Hematopoietic multipotent progenitor cell treated with erythropoietin and hydrocortisone succinate and interleukin-3 and kit ligand, for 4 days (in vitro differentiated cells): ENCODE measurements at places on chromosomes 7 and 10.

DNA sequence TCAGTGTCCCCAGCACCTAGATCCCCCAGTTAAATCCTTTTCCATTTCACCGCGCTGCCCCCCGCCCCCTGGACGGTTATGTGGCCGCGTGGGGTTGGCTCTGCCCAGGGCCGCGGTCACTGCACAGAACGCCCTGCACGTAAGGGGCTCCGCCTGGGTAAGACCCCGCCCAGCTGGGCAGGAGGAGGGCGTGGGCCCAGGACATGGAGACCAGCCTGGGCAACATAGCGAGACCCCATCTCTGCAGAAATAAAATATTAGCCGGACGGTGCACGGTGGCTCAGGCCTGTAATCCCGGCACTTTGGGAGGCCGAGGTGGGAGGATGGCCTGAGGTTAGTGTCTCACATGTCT is 650 bp upstream of the ZFAND2A start:
- peak; percentile 68 for DNase-seq

GRCh38 chr10:75632805-75633462 is 201.5 kb downstream of the LRMDA start:
- no peak for DNase-seq

DNA sequence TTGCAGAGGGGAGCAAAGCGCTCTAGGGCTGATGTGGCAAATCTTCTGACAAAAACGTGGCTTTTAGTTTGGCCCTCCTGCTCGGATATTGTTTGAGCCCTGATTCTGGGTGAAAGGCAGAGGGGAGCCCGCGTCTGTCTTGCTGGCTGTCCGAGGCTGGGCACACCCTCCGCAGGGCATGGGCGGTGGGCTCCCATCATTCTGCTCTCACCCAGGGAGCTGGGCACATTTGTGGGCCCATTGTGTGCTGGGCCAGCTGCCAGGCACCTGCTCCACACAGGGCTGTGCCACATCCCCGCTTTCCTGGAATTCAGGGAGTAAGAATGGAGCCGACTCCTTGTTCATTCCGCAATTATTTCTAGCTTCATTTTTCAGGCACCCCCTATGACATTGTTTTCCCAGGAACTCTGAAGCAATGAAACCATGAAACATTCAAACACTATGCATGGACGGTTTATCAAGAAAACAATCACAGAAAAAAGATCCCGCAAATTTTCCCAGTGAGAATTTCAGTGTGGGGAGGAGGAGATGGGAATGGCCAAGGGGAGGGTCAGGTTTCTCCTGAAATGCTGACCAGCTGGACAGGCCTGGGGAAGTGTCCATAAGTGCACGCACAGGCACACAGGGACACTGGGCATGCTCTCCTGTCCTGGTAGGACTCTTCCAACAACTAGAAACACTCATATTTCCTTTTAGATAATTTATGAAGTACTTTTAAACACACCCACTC is 341.1 kb downstream of the CXCL12 start:
- DNase-seq = no peak

DNA sequence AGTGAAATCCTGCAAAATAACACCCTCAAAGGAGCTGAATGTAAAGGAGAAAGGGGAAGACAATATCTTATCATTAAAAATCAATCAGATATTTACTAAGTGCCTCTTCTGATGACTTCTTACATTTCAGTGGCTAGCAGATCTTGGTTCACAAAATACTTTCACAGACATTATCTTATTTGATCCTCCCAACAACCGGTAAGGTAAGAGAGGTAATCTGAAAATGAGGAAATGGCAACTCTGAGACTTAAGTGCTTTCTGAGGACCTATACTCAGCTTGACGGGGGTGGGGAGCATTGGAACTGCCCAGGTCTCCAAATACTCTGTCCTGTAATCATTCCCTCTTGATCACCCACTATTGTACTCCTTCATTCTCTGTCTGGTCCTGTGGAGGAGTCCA is 144.6 kb upstream of the MKLN1 start:
- peak; percentile 8 for DNase-seq

DNA sequence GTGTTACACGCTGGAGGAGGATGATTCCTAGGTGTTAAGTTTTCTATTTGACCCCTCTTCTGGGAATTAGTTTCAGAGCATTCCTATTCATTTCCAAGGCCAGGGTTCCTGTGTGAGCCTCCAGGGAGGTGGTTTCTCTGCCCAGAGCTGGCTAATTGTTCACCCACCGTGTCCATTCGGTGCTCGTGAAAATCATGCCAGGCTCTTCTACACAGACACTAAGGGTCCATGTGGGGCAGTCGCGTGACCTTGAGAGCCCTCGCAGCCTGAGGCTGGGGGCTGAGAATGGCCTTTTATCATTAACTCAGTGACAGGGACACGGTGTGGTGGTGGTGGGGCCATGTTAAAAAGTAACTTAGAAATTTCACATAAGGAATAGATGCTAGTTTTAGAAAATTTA is 83.7 kb downstream of the EMX2 start:
- no peak for DNase-seq

GRCh38 chr10:108808228-108808627 is 1115.1 kb downstream of the XPNPEP1 start:
- no peak for DNase-seq

DNA sequence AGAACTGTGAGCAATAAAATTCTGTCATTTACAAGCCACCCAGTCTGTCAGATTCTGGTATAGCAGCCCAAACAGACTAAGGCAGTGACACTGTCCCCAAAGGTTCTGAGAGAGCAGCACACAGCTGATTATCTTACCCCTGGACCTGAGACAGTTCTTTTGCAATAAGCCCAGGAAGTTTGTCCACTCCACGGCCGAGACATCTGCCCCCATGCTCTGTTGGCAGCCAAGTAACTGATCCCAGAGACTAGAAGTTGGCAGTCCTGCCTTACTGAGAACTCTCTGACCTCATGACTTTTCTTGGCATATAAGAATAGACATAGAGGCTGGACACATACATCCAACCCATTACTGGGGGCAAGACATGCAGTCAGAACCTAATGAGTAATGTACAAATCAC is 243.0 kb upstream of the GRB10 start:
- DNase-seq = no peak

GRCh38 chr10:34319197-34319846 is 495.8 kb downstream of the PARD3 start:
- DNase-seq = peak; percentile 7

DNA sequence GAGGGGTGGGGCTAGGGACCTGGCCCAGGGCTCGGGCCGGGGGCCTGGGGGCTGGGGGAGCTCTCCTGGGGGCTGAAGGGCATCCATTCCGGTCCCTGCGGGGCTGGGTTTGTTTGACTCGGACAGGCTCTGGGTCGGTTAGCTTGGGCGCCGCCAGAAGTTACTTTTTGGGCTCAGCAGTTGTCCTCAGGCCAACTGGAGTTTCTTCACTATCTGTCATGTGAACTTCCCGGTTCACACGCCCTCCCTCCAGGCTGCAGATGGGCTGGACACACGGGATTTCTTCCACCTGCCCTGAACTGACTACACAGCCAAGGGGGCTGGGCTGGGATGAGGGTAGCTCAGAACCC is 3.8 kb downstream of the SLC4A2 start:
- DNase-seq = no peak

GRCh38 chr7:7704867-7705266 is 13.5 kb downstream of the RPA3 start:
- DNase-seq = no peak

- DNase-seq = no peak
Observed at GRCh38 chr7:129779602-129780256, 168.2 kb downstream of the NRF1 start.

GRCh38 chr7:12945901-12946300 is 258.5 kb downstream of the ARL4A start:
- DNase-seq = no peak

GRCh38 chr10:104895541-104895940 is 254.5 kb downstream of the SORCS3 start:
- DNase-seq = no peak

DNA sequence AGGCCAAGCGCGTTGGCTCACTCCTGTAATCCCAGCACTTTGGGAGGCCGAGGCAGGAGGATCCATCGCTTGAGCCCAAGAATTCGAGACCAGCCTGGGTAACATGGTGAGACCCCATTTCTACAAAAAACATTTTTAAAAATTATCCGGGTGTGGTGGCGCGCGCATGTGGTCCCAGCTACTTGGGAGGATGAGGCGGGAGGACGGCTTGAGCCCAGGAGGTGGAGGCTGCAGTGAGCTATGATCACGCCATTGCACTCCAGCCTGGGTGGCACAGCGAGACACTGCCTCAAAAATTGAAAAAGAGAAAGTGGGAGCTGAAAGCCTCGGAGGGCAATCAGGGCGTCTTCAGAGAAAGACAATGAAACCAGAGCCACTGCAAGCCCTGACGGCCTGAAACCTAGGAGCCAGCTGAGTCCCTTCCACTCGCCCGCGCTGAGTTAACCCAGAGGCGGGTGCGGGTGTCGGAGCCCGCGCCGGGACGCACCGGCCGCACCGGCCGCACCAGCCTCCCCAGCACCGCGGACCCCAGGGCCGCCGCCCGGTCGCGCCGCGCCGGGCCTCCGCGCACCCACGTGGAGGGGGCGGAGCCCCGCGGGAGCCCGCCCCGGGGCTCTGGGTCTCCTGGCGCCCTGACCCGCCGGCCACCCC is 22.4 kb downstream of the ZFAND2A start:
- no peak for DNase-seq

DNA sequence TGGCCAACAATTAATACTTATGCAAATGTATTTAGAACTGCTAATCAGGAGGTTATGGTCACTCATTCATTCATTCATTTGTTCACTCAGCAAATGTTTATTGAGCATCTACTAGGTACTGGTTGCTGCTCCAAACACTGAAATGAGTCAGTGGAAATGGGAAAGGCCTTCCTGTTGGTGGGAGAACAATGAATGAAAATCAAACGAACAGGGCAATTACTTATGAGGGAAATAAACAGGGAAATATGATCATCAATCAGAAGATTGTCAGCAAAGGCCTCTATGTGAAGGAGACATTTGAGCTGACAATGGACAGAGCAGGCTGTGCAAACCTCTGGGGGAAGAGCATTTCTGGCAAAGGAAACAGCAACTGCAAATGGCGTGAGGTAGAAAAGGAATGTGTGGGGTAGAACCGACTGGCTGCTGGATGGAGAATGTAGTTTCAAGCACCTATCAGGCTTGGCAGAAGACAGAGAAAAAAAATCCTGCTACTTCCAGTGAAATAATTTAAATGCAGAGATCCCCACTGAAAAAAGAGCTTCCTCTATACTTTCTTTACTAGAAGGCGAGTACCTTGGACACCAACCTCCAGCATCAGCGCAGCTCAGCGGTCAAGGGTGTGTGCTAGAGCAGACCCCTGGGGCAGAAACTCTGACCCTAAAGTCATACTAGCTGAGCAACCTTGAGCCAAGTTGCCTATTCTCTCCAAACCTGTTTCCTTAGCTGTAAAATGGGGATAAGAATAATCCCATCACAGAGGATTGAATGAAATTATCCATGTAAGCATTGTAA is 108.8 kb upstream of the EEPD1 start:
- DNase-seq = no peak

- DNase-seq = peak; percentile 98
Observed at GRCh38 chr7:20219446-20220292, 2.5 kb upstream of the MACC1 start.

GRCh38 chr10:97466755-97467154 is 20.8 kb downstream of the ZDHHC16 start:
- no peak for DNase-seq

GRCh38 chr7:17434841-17435692 is 136.6 kb downstream of the AHR start:
- DNase-seq = no peak

DNA sequence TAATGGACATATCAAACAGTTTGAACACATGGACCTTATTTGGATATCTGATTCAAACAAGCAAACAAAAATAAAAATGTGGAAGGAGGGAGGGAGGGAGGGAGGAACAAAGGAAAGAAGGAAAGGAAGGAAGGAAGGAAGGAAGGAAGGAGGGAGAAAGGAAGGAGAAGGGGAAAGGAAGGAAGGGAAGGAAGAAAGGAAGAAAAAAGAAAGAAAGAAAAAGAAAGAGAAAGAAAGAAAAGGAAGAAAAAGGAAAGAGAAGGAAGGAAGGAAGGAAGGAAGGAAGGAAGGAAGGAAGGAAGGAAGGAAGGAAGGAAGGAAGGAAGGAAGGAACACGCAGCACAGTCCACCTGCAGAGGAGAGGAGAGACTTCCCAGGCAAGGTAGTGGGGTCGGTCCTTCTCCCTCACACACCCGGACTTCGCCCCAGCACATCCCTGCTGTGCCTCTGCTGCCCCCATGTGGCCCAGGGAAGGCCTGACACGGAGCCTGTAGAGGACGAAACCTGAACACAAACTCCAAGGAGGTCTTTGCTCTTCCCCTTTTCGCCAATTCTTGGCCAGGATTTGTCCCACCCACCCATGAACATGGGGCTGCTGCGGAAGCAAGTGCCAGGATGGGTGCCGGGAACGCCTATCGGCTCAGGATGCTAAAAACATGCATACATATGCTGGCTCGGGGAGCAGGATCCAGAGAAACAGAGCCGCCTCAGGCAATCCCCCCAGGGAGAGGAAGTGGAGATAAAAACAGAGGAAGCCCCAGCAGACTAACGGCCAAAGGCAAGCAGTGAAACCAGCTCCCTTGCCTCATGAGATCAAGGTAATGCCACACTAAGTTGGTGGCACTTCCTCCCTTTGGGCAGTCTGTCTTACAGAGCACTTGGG is 52.3 kb upstream of the DGKI start:
- peak; percentile 93 for DNase-seq

GRCh38 chr10:10665750-10666149 is 351.9 kb upstream of the CELF2 start:
- no peak for DNase-seq

DNA sequence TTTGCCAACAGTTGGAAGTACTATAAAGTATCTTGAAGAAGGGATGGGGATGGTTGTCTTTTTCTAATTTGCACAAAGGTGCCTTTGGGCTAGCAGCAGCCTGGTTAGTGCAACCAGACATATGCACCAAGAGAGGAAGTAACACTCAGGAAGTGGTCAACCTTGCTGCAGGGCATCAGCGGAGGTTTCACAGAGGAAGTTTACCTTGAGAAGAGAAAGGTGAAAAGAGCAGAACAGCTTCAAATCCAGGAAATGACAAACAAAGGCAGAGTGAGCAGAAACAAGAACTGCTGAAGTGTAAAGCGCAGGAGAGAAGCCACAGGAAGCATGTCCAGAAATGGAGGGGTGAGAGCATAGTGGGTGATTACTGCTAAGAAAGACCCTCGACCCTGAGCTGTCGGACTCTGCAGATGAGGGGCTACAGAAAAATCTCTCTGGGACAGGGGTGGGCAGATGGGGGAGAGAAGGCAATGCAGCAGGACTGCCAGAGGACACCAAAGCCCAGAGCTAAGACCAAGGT is 66.9 kb downstream of the STK17A start:
- peak; percentile 65 for DNase-seq

- DNase-seq = no peak
Observed at GRCh38 chr10:96269438-96270300, 1.7 kb downstream of the BLNK start.

- no peak for DNase-seq
Observed at GRCh38 chr7:32255036-32255435, 184.8 kb upstream of the PDE1C start.
